Lung (tissue), 17 donors: ENCODE measurements at places on chromosomes 1 and 21. TPM values are rescaled to one million over a fixed set of nuclear protein-coding genes. Genes with fewer than 3 reads are reported as not detected.

Gene CBR3
- 5.1 TPM for total RNA-seq

Gene BRINP2
- 0.06 TPM for total RNA-seq

- H3K36me3 ChIP-seq = no peaks in the 10 kb centered on the region
- H3K4me1 ChIP-seq = peaks cover 2% of the 10 kb centered on the region
- no peak overlapping the region for H3K4me3 ChIP-seq
- DNase-seq = no peak
- no peak overlapping the region for H3K27ac ChIP-seq
- no peaks in the 10 kb centered on the region for H3K27me3 ChIP-seq
Observed at GRCh38 chr1:47678464-47678980, 240.7 kb downstream of the FOXD2 start.

- DNase-seq = no peak
- no peak overlapping the region for H3K4me3 ChIP-seq
- no peaks in the 10 kb centered on the region for H3K27me3 ChIP-seq
- H3K4me1 ChIP-seq = no peaks in the 10 kb centered on the region
- H3K36me3 ChIP-seq = no peaks in the 10 kb centered on the region
Observed at GRCh38 chr1:118075116-118075515, 109.9 kb downstream of the SPAG17 start.

- no peak overlapping the region for H3K27ac ChIP-seq
- peaks cover 6% of the 10 kb centered on the region for H3K4me1 ChIP-seq
- H3K36me3 ChIP-seq = no peaks in the 10 kb centered on the region
- no peaks in the 10 kb centered on the region for H3K27me3 ChIP-seq
- DNase-seq = no peak
Observed at GRCh38 chr1:88228114-88228513, 456.0 kb upstream of the PKN2 start.

DNA sequence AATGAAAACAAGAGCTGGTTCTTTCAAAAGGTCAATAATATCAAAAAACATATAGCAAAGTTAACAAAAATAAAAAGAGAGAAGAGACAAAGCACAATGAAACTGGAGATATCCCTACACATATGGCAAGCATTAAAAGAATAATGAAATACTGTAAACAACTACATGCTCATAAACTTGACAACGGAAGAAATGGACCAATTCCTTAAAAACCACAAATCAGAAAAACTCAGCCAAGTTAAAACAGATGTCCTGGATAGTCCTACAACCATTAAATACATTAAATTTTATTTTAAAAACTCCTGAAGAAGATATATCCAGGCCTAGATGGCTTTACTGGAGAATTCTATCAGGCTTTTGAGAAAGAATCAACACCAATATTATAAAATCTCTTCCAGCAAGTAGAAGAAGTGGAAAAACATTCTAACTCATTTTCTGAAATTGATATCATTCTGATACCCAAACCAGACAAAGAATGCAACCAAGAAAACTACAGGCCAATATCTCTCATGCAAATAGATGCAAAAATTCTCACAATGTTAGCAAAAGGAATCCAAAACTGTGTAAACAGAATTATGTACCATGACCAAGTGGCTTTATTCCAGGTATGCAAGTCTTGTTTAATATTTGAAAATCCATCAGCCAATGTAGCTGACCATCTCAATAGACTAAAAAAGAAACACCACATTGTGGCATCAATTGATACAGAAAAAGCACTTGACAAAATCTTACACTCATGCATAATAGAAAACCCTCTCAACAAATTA is 56.1 kb upstream of the LRRC7 start:
- no peak overlapping the region for H3K4me3 ChIP-seq
- no peaks in the 10 kb centered on the region for H3K27me3 ChIP-seq
- no peaks in the 10 kb centered on the region for H3K36me3 ChIP-seq
- no peaks in the 10 kb centered on the region for H3K4me1 ChIP-seq
- no peak for DNase-seq

Gene PTPN22
- 6.9 TPM for total RNA-seq

- no peaks in the 10 kb centered on the region for H3K4me1 ChIP-seq
- H3K27me3 ChIP-seq = no peaks in the 10 kb centered on the region
- peak within 1 kb of the TSS; percentile 72 for H3K4me3 ChIP-seq
- peak within 1 kb of the TSS; percentile 90 for H3K27ac ChIP-seq
- no peaks in the 10 kb centered on the region for H3K36me3 ChIP-seq
Observed at GRCh38 chr1:63773815-63774616, at the start of gene ROR1. Gene ROR1, plus strand, starts transcription at chr1:63774017.

GRCh38 chr1:172906778-172907592 is 143.8 kb downstream of the TNFSF18 start:
- no peak overlapping the region for H3K27ac ChIP-seq
- H3K4me3 ChIP-seq = no peak overlapping the region
- DNase-seq = no peak
- no peaks in the 10 kb centered on the region for H3K4me1 ChIP-seq
- H3K27me3 ChIP-seq = no peaks in the 10 kb centered on the region
